ENCODE measurements at places on chromosomes 3 and 15. TPM values are rescaled to one million over a fixed set of nuclear protein-coding genes. Genes with fewer than 3 reads are reported as not detected.

MB21D2 gene
- total RNA-seq = 21.8 TPM

- no peak for DNase-seq
- H3K27me3 ChIP-seq = no peaks in the 10 kb centered on the region
- H3K27ac ChIP-seq = no peak overlapping the region
- H3K4me3 ChIP-seq = no peak overlapping the region
- no peaks in the 10 kb centered on the region for H3K4me1 ChIP-seq
- no peaks in the 10 kb centered on the region for H3K36me3 ChIP-seq
These were observed 71.0 kb downstream of the SETD5 start for GRCh38 chr3:9468460-9468859.

DNA sequence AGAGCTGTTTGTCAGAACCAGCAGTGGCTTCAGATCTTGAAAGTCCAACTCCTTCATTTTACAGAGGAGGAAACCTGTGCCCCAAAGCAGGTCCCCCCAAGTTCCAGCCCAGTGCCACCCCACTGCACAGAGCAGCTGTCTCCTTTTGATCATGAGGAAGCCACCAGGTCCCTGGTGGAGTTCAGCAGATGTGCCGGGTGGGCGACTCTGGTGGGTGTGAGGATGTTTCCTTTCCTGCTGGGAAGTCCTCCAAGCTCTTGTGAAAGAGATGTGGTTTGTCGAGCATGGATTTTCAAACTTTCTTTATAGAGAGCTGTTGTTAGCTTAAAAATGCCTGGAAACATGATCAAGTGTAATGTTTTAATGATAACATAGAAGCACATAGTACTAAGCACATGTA, 52.0 kb downstream of the SMAD3 start:
- H3K27ac ChIP-seq = peak overlapping the region; percentile 39
- no peak for DNase-seq
- no peak overlapping the region for H3K4me3 ChIP-seq
- no peaks in the 10 kb centered on the region for H3K36me3 ChIP-seq
- no peaks in the 10 kb centered on the region for H3K27me3 ChIP-seq
- peaks cover 18% of the 10 kb centered on the region for H3K4me1 ChIP-seq

- H3K27me3 ChIP-seq = no peaks in the 10 kb centered on the region
- H3K27ac ChIP-seq = no peak overlapping the region
- no peaks in the 10 kb centered on the region for H3K4me1 ChIP-seq
- no peak for DNase-seq
- no peak overlapping the region for H3K4me3 ChIP-seq
- no peaks in the 10 kb centered on the region for H3K36me3 ChIP-seq
These were observed 2.5 kb upstream of the ADIPOQ start for GRCh38 chr3:186839874-186840641.

- no peak overlapping the region for H3K27ac ChIP-seq
- no peak overlapping the region for H3K4me3 ChIP-seq
- DNase-seq = no peak
These were observed 203.6 kb upstream of the SLCO3A1 start for GRCh38 chr15:91649831-91650321.

FHIT gene
- 15.2 TPM for total RNA-seq

DNA sequence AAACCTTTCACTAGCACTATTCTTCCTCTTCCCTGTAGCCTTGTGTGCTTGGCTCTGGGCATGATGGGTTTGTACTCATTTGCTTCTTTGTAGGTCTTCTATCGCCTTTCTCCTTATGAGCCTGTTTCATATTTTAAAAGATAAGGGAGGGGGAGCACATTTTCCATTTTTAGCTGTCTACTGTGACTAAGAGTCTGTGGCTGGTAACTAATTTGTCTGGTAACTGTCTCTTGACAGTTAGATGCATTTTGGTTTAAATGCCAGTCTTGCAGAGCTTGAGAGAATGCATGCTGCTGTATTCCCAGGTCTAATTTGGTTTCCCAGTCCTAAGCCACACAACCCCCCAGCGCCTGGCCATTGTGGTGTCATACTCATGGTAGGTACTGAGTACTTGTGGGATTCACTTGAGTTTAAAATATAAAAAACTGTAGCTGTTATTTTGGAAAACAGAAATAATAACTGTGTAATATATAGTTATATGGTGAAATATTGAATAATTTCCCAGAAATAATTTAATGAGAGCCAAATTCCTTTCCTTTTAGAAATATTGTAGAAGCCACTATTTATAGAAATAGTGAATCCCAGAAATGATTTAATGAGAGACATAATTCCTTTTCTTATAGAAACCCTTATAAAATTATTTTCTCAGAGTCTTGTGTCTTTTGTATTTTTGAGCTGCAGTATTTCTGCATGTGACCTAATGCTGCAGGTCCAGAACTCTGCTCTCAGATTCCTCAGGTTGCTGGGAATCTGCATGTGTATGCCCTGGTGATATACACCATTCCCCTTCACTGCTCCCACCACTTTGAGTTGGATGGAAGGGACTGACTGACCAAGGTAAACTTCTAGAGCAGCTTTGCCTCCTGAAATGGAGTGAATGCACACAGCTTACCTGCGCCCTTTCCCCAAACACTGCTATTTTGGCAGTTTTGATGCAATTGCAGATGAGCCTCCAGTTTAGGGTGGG, 13.9 kb upstream of the GPR171 start:
- H3K27me3 ChIP-seq = no peaks in the 10 kb centered on the region
- no peaks in the 10 kb centered on the region for H3K36me3 ChIP-seq
- H3K4me1 ChIP-seq = peaks cover 8% of the 10 kb centered on the region
- H3K27ac ChIP-seq = peak overlapping the region; percentile 28

GRCh38 chr15:27757052-27757451, 342.1 kb downstream of the OCA2 start:
- no peak overlapping the region for H3K27ac ChIP-seq
- no peak overlapping the region for H3K4me3 ChIP-seq
- no peaks in the 10 kb centered on the region for H3K27me3 ChIP-seq
- H3K4me1 ChIP-seq = no peaks in the 10 kb centered on the region
- DNase-seq = no peak

DNA sequence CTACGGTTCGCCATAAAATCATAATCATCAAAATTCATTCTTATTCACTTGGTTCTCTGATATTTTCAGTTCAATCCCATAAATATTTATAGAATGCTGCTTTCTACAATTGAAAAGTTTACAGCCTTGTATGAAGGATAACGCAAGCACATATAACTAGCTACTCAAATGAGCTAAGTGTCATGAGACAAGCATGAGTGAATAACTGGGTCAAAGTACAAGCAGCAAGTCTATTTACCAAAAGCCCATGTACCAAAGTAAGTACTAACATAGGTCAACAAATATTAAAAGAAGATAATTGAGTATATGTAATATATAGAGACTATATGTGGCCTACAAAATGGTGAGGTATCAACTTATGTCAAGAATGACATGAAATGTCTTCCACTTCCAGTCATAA, 596.6 kb downstream of the GBE1 start:
- H3K4me1 ChIP-seq = no peaks in the 10 kb centered on the region
- H3K36me3 ChIP-seq = no peaks in the 10 kb centered on the region
- no peak overlapping the region for H3K27ac ChIP-seq
- no peak for DNase-seq

DNA sequence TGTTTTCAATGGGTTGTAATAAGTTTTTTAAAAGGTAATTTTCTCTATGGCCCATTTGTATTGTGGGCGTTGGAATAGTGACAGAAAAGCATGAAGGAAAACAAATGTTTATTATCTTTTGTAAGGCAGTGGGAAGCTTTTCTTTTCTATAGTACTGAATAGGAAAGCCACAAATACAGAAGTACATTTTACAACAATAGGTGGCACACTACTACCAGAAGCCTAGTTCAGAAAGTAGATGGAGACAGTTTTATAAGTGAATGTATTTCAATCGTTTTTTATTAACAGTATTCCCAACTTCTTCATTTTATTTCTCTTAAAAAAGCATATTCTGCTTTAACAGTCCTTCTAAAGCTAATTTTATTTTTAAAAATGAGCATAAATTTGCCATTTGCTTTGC, 296.7 kb downstream of the PTPRG start:
- no peaks in the 10 kb centered on the region for H3K36me3 ChIP-seq
- no peak overlapping the region for H3K27ac ChIP-seq
- no peaks in the 10 kb centered on the region for H3K4me1 ChIP-seq
- H3K27me3 ChIP-seq = no peaks in the 10 kb centered on the region
- DNase-seq = no peak

GSK3B gene
- 24.8 TPM for total RNA-seq

DNA sequence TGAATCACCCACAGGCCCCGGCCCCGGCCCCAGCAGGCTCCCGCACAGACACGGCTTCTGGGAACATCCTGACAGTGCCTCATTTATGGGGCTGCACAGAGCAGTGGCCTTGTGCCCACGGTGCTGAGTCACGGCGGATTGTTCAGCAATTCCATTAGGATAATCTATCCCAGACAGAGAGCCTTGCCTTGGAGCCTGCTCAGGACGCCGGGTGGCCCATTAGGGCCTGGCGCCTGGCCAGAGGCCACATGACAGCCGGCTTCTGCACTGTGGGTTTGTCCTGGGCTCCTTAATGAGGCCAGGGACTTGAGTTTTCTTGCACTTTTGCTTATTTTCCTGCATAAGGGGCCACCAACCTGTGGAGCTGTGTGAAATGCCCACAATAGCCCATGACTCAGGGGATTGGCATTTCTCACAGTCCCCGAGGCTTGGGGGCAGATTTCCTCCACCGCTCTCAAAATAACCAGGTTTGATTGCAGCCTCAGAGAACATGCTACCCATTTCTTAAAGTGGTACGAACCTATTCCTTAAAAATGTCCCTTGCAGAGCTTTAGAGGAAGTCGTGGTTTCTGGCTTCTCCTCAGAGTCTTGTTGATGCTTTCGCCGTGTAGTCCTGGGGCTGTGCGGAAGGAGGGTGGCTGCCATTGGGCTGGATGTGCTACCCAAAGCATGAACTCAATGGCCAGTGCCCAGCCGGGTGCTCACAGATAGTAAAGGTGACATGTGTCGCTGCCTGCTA, 19.0 kb downstream of the SYNM start:
- no peak overlapping the region for H3K4me3 ChIP-seq
- H3K4me1 ChIP-seq = peaks cover 4% of the 10 kb centered on the region
- peak; percentile 80 for DNase-seq
- H3K27ac ChIP-seq = peak overlapping the region; percentile 85
- no peaks in the 10 kb centered on the region for H3K27me3 ChIP-seq
- H3K36me3 ChIP-seq = no peaks in the 10 kb centered on the region

CPLX3 gene
- not detected for total RNA-seq

GRCh38 chr15:39124155-39124552, 456.7 kb upstream of the THBS1 start:
- H3K27ac ChIP-seq = peak overlapping the region; percentile 47
- H3K4me3 ChIP-seq = no peak overlapping the region
- H3K36me3 ChIP-seq = no peaks in the 10 kb centered on the region

DNA sequence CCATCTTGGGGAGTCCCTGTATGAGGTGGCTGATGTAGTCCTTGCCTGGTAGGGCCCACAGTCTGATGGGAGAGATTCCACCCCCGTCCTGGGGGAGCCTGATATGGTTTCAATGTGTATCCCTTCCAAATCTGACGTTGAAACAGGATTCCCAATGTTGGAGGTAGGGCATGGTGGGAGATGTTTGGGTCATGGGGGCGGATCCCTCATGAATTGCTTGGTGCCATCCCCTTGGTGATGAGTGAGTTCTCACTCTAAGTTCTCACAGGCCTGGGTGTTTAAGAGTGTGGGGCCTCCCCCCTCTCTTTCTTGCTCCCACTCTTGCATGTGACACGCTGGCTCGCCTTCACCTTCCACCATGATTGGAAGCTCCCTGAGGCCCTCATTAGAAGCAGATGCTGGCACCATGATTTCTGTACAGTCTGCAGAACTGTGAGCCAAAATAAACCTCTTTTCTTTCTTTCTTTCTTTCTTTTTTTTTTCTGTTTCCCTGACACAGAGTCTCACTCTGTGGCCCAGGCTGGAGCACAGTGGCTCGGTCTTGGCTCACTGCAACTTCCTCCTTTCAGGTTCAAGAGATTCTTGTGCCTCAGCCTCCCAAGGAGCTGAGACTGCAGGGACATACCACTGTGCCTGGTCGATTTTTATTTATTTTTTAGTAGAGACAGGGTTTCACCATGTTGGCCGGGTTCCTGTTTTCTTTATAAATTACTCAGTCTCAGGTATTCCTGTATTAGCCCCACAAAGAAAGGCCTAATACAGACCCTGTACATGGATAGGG, 28.6 kb downstream of the ITGA11 start:
- DNase-seq = peak; percentile 9
- H3K36me3 ChIP-seq = no peaks in the 10 kb centered on the region
- H3K4me3 ChIP-seq = no peak overlapping the region
- H3K27ac ChIP-seq = peak overlapping the region; percentile 92
- peaks cover 2% of the 10 kb centered on the region for H3K4me1 ChIP-seq
- no peaks in the 10 kb centered on the region for H3K27me3 ChIP-seq

- no peaks in the 10 kb centered on the region for H3K36me3 ChIP-seq
- H3K27ac ChIP-seq = no peak overlapping the region
- H3K4me3 ChIP-seq = no peak overlapping the region
- no peak for DNase-seq
- H3K27me3 ChIP-seq = no peaks in the 10 kb centered on the region
- H3K4me1 ChIP-seq = no peaks in the 10 kb centered on the region
These were observed 65.1 kb downstream of the HCN4 start for GRCh38 chr15:73303636-73304035.

GRCh38 chr3:141266797-141267555, 35.4 kb downstream of the PXYLP1 start:
- no peak overlapping the region for H3K27ac ChIP-seq
- no peak overlapping the region for H3K4me3 ChIP-seq
- no peak for DNase-seq
- H3K4me1 ChIP-seq = no peaks in the 10 kb centered on the region

DNA sequence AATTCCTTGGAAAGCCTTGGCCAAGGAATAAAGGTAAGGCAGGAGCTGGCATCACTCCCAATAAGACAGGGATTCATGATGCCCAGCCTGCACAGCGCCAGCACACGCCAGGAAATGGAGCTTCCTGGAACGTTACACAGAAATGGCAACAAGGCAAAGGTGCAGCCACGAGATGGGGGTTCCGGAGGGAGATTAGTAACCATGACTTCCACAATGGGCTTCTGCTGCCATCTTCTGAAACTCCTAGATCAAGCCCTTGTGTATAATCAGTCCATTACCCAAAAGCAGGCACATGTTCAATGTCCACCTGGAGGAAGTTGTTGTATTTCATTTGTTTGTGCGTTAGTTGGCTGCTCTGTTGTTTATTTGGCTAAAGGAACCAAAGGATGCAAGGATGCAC, 131.2 kb upstream of the TRIM42 start:
- no peak overlapping the region for H3K27ac ChIP-seq
- H3K4me1 ChIP-seq = peaks cover 7% of the 10 kb centered on the region
- H3K27me3 ChIP-seq = no peaks in the 10 kb centered on the region

DNA sequence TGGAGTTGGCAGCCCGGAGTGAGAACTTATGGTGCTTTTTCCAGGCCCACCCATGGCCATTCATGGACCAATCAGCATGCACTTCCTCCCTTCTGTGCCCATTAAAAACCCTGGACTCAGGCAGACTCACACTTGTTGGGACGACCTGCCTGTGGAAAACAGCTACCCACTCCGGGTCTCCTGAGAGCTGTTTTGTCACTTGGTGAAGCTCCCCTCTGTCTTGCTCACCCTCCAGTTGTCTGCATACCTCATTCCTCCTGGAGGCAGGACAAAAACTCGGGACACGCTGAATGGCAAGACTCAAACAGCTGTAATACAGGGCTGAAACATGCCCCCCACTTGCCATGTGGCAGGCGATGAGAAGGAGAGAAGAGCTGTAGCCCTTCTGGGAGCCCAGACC, 35.2 kb downstream of the ROPN1B start:
- no peak overlapping the region for H3K4me3 ChIP-seq
- no peak for DNase-seq
- H3K36me3 ChIP-seq = no peaks in the 10 kb centered on the region

- H3K4me1 ChIP-seq = no peaks in the 10 kb centered on the region
- H3K27me3 ChIP-seq = no peaks in the 10 kb centered on the region
- no peaks in the 10 kb centered on the region for H3K36me3 ChIP-seq
- no peak overlapping the region for H3K4me3 ChIP-seq
- no peak overlapping the region for H3K27ac ChIP-seq
- no peak for DNase-seq
These were observed 28.0 kb upstream of the DCLK3 start for GRCh38 chr3:36792342-36792741.

TRAT1 gene
- total RNA-seq = 0.26 TPM

Measured in uterus (tissue), 4 donors.